ENCODE measurements at places on chromosomes 2 and 18.

GRCh38 chr2:208046686-208047085 is 21.4 kb upstream of the PLEKHM3 start:
- DNase-seq = no peak

- DNase-seq = no peak
These were observed 44.8 kb upstream of the MAP3K20 start for GRCh38 chr2:173030561-173031490.

GRCh38 chr18:23688528-23688927 is 725 bp upstream of the LAMA3 start:
- no peak for DNase-seq

- DNase-seq = no peak
These were observed 138.4 kb downstream of the EIPR1 start for GRCh38 chr2:3238951-3239841.

All from uterus (tissue), 4 donors.